ENCODE measurements at places on chromosomes 2 and 18.

GRCh38 chr2:3128786-3129185 lies 248.8 kb downstream of the EIPR1 start:
- DNase-seq, result no peak

- no peak for DNase-seq
Measured at GRCh38 chr18:54127759-54128378, 96.6 kb downstream of the MBD2 start.

DNA sequence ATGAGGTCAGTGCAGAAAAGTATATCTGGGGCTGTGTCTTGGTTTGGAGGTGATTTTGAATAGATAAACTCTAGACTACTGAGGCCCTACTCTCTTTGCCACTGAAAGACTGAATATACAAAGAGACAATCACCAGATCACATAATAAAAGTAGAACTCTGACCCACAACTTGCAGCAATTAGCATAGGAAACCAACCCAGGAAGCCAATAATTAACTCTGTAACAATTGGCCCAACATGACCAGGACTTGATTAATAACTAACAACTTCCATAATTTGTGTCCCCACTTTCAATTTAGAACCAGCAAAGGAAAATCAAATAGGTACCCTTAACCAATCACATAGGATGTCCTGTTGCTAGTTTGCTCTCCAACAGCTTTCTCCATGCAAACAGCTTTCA lies 1104.9 kb upstream of the CELF4 start:
- no peak for DNase-seq

DNA sequence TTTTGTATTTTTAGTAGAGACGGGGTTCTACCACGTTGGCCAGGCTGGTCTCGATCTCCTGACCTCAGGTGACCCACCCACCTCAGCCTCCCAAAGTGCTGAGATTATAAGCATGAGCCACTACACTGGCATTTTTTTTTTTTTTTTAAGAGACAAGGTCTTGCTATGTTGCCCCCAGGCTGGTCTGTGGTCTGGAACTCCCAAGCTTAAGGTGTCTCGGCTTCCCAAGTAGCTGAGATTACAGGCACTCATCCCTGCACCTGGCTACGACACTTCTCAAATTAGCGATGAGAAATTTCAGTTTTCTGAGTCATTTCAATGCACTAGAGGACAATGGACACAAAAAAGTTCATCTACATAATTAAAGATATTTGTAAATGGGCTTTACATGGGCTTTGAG lies 36.6 kb upstream of the TCF7L1 start:
- no peak for DNase-seq

DNA sequence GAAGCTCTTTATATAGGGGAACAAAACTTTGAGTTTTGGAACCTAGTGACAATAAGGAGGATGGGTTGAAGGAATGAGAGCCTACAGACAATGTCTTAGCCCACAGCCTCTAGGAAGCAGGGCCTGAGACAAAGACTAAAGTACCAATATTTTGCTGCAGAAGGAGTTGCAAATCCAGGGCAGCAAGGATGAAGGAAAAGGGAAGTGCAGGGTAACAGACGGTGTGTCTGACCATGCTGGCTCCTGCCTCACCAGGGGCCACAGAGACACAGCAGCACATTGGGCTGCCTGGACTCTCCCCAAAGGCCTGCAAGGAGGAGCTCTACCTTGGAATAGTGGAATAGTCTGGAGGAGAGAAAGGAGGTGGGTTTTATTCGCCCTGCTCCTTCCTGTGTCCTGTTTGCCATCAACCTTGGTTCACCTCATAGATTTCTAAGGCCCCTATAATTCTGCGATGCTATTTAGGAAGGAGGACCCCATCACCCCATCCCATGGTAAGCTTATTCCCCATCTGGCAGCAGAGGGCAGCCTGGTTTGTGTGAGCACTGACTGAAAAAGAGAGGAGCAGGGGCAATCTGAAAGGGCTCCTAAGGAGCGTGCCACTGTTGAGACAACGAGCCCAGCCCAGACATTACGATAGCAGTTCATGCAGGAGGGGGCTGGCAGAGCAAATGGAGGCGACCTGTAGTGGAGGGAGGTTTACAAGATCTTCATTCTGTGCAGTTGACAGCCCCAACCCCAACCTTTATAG lies 143.4 kb downstream of the MGAT5 start:
- DNase-seq, result no peak

DNA sequence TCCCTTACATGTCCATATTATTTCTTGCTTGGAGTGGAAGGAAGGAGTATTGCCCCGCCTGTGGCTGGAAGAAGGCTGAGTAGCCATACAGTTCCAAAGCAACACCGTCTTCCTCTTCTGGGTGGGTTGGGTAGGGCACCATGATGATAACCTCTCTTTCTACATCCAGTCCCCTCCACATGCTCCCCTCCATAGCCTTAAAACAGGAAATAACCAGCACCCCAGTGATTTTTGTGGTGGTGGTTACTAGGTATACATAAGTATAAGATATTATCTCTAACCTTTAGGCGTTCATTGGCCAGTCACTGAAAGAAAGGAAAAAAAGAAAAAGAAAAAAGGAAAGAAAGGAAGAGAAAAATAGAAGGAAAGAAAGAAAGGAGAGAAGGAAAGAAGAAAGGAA lies 63.1 kb downstream of the CXCR4 start:
- DNase-seq, result no peak

DNA sequence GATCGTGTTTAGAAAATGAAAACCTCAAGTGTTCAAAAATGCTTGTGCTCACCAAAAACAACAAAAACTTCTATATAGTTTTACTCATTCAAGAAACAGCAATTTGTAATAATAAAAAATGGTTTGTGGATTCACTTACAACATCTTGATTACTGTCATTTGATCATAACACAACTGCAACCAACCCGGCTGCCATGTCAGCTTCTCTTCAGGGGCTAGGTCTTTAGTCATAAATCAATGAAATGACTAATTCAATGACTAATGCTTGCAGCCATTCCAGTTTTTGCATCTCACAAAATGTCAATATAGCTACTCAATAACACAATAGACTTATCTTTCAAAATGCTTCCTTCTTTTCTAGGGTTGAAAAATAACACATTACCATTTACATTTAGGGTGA lies 128.0 kb downstream of the OLA1 start:
- no peak for DNase-seq

DNA sequence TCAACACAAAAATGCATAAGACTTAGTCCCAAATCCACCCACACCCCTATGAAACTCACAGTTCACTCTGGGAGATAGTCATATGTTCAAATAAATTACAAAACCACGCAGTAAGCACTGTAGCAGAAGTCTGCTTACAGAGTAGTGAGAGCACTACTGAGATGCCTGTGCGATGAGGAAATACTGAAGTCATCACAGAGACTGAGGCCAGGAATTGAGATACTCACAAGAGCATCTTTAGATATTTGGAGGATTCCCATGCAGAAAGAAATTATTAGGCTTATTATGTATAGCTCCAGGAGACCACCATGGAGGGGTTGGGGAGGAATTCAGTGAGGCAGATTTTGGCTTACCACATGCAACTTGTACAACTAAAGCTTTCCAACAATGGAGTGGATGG lies 82.3 kb downstream of the ANTXR1 start:
- DNase-seq, result no peak

DNA sequence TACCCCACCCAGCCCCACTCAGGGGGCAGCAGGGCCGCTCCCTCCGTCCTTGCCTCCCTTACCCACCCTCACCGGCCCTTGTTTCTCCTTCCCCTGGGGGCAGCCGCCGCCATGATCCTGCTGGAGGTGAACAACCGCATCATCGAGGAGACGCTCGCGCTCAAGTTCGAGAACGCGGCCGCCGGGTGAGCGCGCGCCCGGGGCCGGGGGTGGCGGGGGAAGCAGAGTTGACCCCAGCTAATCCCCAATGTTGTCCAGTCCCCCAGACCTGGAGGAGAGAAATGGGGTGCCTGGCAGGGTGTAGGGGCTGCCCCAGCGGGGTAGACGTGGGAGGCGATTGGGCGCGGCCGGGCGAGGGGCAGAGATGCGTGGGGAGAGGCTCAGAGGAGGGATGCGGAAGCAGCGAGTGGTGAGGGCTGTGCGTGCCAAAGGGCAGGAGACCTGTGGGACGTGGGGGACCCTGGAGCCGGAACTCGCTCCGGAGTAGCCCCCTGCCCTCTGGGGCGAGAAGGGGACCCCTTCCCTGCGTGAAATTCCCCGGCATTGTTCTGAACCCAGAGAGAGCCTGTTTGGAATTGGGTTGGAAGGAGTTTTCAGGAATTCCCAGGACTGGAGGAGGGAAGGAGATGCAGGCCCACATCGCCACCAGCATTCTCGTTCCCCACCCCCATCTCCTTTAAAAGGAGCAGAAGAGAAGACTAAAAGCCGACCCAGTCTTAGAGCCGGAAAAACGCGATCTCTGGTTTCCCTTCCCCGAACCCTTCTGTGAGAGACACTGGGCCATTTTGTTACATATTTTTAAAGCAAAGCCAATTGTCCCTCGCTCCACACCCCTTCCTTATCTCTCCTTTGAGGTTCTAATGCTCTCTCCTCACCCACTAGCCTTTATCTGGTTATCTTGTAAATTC lies 625 bp downstream of the ARPC2 start:
- DNase-seq, result no peak

GRCh38 chr2:186570604-186571003 lies 19.3 kb upstream of the ITGAV start:
- no peak for DNase-seq

DNA sequence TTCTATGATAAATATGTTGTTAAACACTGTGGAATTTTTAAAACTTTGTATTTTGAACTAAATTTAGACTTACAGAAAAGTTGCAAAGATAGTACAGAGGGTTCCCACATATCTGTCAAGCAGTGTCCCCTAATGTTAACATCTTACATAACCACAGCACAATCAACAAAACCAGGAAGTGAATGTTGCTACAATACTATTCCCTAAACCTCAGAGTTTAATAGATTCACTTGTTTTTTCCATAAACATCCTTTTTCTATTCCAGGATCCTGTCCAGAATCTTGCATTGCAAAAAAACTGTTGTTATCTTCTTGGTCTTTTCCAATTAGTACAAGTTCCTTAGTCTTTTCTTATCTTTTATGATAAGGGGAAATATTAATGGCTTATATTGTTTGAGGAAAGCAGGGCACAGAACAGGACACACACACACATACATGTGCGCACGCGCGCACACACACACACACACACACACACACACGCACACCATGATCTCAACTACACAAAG lies 251.1 kb upstream of the TRIB2 start:
- DNase-seq, result no peak

- no peak for DNase-seq
Measured at GRCh38 chr2:120555092-120555491, 180.6 kb upstream of the GLI2 start.

DNA sequence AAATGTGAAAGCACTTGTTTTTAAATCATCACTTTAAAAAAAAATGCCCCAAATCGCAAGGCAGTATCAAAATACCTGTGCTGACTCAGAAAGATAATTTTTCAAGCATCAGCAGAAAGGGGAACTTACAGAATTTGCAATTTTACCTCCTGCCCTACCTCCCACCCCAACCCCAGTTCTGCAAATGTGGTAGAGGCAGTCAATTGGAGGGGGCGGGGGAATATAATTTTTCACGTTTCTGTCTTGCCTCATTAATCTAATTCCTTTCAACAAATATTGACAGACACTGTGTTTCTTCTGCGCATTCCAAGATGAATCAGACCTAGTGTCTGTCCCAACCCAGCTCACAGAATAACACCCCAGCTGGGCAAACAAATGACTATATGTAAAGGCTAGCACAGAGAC lies 76.8 kb downstream of the ALPK2 start:
- no peak for DNase-seq

GRCh38 chr2:20343128-20343527 lies 7.5 kb downstream of the PUM2 start:
- DNase-seq, result no peak

- DNase-seq, result no peak
Measured at GRCh38 chr2:118029025-118029424, 15.2 kb upstream of the CCDC93 start.

DNA sequence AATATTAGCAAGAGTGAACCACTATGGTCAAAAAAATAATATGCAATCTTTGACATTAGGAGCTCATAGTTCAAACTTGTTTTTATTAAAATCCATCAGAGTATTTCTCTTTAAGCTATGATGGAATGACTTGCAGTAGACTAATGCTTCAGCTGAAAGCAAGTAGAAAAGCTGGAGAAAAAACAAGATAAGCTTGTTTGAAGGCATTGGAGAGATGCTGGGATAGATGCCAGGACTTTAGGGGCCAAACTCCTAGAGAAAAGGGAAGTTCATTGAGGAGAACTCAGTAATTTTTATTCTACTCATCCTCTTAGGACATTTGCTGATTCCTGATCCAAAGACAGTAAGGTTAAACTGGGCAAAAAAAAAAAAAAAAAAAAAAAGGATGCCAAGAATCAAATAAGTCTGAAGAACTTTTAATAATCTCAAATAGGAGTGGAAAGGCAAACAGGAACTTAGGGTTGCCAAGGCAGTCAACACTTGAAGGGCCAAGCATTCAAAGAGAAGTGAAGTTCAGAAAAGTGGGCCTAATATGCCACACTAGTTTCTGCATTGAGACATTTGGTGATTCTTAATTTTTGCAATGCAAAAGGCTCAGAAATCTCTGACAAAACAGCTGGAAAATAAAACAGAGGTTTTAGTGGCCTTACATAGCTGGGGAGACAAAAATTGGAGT lies 19.7 kb upstream of the AFF3 start:
- DNase-seq, result no peak

DNA sequence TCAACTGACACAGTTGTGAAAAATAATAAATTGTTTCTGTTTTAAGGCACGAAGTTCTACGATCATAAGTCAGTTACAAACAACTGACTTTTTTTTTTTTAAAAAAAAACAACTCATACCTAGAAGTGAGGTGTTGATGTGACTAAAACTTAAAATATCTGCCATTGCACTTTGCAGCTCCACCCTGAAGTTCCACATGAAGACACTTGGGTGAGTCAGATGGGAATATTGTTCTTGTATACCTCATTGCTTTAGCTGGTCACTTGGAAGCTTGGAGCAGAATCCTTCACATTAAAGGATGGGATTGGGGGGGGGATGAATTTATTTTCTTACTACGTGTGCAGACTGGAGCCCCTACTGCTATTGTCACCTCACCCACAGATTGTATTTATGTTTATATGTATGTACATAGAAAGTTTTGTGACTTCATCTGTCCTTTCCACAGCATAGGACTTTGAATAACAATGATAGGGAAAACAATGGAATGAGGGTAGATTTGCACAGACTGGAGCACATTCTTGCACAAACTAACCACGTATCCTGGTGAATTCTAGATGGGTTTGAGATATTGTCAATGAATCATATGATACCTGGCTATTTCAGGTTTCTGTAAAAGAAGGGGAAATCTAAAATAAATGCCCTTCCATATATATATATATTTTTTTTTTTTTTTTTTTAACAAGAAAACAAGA lies 57.9 kb upstream of the ARHGAP15 start:
- no peak for DNase-seq

DNA sequence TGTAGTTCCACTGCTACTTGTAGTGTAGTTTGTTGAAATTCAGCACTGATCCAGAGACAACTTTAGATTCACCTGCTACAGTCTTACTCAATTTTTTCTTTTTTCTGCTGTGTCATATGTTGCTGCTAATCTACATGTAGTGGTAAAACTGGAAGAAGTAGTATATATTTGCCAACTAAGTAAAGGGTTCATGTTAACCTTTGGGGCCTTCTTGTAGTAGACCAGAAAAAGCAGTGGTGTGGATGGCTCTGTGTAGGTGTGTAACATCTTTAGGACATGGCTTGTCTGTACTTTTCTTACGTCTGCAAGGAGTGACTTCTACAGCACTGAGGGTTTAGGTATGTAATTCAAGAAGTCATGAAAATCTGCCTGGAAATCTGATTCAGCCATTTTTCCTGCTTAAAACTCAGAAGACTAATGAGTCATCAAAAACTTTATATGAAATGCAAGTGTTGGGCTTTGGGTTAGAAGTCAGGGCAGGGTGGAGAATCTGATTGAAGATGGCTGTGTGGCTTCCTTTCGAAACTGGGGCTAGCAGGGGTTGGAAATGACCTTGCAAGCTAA lies 8.4 kb downstream of the PTPRM start:
- DNase-seq, result no peak

Measured in AG09309 (cell line).